Upper lobe of right lung (tissue), 1 donor: ENCODE measurements at places on chromosomes 16 and 17. TPM values are rescaled to one million over a fixed set of nuclear protein-coding genes. Genes with fewer than 3 reads are reported as not detected.

- DNase-seq = no peak
These were observed 32.7 kb downstream of the GNA13 start for GRCh38 chr17:65023791-65024190.

GRCh38 chr16:576197-576822 is 6.5 kb downstream of the PIGQ start:
- DNase-seq = no peak

- DNase-seq = no peak
These were observed 221.9 kb downstream of the ZFHX3 start for GRCh38 chr16:72825912-72826621.

DNA sequence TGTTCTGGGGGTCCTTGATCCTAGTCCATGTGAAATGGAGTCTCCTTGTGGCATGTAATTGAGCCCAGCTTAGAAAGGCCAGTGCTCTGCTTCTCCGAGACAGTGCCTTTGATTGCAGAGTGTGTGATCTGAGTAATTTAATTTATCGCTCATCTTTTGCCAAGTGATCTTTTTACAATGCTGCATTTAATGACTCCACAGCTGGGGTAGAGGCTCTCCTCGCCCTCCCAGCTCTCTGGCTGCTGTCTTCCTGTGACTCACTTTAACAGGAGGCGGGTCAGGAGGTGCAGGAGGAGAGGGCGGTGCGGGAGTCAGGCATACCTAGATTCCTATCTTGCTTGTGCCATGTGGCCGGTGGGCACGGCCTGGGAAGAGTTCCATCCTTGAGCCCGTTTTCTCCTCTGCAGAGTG is 113.4 kb upstream of the FOXF1 start:
- no peak for DNase-seq

MARVELD3 gene
- total RNA-seq = 6.9 TPM

- no peak for DNase-seq
These were observed 7.5 kb downstream of the IL4R start for GRCh38 chr16:27321013-27321915.

DNA sequence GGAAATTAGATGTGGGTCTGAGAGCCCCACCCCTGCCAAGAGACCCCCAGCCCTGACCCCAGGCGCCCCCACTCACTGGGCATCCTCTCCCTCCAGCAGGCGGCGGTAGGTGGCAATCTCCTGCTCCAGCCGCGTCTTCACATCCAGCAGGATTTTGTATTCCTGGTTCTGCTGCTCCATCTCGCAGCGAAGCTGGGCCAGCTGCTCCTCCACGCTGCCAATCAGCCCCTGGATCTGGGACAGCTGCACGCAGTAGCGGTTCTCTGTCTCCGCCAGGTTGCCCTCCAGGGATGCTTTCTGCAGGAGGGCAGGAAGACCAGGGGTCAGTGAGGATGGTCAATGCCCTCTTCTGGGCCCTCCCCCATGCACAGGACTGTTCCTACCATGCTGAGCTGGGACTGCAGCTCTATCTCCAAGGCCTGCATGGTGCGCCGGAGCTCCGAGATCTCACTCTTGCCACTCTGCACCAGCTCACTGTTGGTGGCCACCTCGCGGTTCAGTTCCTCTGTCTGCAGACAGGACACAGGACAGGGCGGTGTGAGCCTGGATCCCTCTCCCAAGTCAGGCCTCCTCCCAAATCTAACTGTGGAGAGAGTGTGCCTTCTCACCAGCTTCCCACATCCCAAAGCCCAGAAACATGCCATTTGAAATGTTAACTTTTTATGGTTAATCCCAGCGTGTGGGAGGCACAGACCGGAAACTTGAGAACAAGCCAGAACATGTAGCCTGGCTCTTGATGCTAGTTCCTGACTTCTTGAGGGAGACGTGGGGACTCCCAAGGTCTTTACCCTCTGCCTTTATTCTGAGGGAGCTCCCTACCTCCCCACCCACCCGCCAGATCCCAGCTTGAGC is 3.6 kb downstream of the KRT17 start:
- DNase-seq = peak; percentile 48

KRT35 gene
- total RNA-seq = not detected

RMI2 gene
- 1.2 TPM for total RNA-seq

MPP2 gene
- total RNA-seq = 0.49 TPM

BICDL2 gene
- total RNA-seq = 16.3 TPM

GRCh38 chr16:6170022-6170421 is 1072.4 kb upstream of the EEF2KMT start:
- DNase-seq = no peak

DNA sequence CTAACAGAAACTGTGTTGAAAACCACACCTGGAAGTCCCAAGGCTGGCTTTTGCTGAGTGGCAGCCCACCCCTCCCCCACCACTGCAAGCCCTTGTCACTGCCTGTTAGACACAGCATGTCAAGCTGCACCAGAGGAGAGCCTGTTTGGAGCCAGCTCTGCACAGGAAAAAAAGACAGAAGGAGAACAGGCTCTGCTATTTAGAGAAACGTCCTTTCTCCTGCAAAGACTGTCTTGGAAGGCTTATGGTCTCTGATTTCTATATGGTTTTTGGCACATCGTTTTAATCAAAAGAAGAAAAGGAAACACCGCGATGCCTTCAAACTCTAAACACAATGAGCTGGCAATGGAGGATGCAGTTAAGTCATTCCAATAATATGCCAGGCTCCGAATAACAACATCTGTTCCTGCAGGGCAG is 275.5 kb downstream of the MAP2K4 start:
- no peak for DNase-seq

ARL5C gene
- not detected for total RNA-seq

TPSB2 gene
- total RNA-seq = 181 TPM

DNA sequence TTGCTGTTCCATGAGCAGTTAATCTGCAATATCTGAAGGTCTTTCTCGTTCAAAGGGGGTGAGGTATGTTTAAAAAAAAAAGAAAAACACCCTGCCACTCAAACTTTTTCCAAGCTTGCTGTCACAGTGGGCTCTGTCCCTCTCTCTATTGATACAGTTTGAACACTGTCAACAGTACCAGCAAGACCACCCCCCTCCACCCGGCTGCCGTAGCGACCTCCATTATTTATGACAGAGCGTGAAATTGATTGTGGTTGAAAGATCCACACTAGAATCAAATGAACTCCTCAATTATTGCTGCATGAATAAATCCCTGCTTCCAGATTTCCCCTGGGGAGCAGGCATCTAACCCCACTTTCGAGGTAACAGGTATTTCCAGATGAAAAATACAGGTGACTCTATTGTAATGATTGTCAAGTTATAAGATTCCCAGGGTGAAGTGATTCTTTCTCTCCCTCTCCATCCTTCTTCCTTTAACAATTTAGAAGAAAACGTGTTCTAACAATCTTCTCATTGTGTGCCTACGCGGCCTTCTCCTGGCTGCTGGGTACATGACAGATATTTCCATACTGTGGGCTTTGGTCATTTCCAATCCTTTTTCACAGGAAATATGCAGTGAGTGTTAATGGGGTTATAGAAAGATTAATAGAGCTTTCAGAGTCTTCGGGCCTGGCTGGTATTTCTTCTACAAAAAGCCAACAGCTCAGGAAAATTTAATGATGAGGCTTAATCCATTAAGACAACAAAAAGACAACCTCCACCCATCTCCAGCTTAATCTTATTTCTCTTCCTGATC is 135.7 kb upstream of the C16orf82 start:
- DNase-seq = no peak

- no peak for DNase-seq
These were observed 11.0 kb downstream of the SGCA start for GRCh38 chr17:50176559-50177357.

MEIOB gene
- not detected for total RNA-seq

GRCh38 chr16:28876973-28877654 is 1.2 kb upstream of the ATP2A1 start:
- no peak for DNase-seq

SLC52A1 gene
- total RNA-seq = 0.26 TPM

GRCh38 chr17:14268264-14268663 is 31.6 kb upstream of the CDRT15 start:
- no peak for DNase-seq

TBX4 gene
- total RNA-seq = 28.6 TPM

NT5C3B gene
- total RNA-seq = 36.5 TPM

- no peak for DNase-seq
These were observed 34.1 kb upstream of the DHX8 start for GRCh38 chr17:43449470-43450248.

DNA sequence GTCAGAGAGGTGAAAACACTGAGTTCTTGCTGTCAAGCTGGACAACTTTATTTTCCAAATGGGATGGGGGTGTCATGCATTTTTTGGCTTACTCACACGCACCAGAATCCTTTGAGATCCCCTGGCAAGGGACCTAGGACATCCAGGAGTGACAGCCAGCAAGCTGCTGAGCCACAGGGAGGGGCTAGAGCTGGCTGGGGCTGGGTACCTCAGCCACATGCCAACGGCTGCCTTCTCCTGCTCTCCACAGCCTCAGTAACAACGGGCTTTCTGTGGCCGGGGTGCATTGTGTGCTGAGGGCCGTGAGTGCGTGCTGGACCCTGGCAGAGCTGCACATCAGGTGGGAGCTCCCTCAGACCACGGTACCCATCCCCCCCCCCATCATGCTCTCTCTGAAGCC is 47.6 kb downstream of the NLRC5 start:
- no peak for DNase-seq

CD79B gene
- total RNA-seq = 4.7 TPM

DNA sequence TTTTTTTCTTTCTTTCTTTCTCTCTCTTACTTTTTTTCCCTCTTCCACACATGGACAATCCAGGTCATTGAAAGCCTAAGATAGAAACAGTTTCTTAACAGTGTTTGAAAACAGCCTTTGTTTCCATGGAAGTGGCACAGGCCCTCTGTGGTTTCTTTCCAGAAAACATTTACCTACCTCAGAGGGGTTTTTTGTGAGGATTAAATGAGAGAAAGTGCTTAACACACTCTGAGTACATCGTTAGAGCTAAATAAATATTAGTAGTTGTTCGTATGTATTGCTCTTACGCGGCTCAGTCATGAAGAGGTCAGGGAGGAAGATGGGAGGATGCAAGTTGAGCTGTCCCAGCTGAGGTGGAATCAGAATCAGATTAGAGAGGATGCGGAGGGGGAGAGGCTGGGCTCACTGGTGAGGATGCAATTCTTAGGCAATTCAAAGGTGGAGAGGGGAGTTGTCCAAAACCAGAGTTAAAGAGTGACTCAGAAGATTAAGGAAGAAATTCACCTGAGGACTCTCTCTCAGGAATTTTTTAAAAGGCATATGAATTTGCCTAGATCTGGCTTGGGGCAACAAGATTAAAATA is 345.4 kb downstream of the PMP22 start:
- DNase-seq = no peak

GRCh38 chr17:3400055-3400454 is 1.8 kb upstream of the OR1E1 start:
- no peak for DNase-seq

DNA sequence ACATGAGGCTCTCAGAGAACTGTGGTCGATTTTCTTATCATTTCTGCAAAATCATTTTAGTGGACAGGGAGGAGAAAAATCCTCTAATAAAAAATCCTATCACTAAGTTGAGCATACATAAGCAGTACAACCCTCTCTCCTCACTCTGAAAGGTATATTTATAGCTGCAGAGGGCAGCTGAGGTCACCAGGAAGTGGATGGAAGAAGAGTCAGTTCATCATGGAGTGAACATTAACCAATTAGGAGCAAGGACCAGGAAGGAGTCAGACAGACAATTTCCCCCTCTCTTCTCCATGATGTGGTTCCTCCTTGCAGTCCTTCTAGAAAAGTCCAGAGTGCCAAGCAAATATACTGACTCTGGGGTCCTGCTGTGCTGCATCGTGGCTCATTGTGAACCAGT is 253.7 kb downstream of the TOX3 start:
- DNase-seq = no peak

EVPL gene
- 46.8 TPM for total RNA-seq

ABCA9 gene
- 11.1 TPM for total RNA-seq

DNA sequence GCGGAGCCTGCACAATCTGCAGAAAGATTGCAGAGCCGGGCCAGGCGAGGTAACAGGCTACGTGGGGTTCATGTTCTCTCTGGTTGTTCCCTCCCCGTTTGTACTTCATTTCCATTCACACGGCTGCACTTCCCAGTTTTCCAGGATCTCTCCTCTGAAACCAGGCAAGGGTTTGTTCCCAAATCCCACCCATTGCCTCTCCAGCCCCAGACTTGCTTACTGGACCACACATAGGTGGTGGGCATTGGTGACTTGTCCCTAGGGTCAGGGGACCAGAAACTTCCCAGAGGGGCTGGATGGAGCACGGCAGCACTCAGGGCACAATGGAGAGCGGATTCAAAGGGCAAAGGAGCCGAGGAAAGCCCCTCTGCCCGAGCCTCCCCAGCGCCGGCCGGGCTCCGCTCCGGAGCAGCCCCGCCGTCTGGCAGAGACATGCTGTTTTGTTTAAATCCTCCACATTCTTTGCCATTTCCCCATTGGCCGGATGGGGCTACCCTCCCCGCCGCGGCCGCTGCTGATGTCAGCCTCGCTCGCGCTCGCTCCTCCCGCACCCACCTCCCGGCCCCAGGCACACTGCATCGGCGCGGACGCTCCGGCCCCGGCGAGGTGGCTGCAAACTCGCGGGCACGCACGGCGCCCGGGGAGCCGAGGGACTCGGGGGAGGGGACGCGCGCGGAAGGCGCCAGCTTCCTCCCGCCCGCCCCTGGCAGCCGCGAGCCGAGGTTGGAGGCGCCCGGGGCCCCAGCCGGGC is at the start of gene PITPNC1:
PITPNC1 (plus strand) TSS at position 545 of the 751 bp plus-strand sequence.
- peak; percentile 94 for DNase-seq

CNGB1 gene
- not detected for total RNA-seq

- DNase-seq = no peak
These were observed 508.9 kb downstream of the WWOX start for GRCh38 chr16:78608305-78608776.

DNA sequence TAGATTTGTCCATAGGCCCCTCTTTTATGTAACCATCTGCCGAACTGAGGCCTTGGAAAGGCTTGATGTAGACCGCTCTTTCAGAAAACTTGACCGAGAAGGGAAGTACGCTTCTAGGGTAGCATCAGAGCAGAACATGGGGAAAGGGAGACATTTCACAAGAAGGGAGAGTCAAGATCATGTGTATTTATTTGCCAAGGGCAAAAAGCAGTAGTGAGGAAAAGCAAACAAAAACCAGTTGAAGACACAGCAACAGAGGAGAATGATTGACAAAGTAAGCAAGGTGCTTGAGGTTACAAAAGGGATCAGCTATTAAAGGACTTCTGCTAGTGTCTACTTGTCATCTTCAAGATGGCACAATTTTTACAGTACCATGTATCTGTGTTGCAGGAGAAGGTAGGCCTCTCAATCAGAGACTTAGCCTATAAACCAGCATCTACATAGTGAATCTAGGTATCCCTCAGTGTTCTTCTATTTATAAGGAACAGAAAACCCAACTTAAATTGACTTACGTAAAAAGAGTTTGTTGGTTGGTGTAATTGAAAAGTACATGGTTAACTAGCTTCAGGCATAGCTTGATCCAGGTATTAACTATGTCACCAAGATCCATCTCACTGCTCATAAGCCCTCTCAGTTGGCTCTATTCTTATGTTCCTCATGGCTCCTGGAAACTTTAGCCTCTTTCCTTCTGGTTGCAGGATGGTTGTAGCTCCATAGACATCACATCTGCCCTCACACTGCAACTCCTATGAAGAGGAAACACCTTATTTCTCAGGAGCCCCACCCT is 288.4 kb downstream of the IRX3 start:
- DNase-seq = no peak

ZACN gene
- not detected for total RNA-seq
